IMR-90 (cell line): ENCODE measurements at places on chromosomes 7 and 10. TPM values are rescaled to one million over a fixed set of nuclear protein-coding genes. Genes with fewer than 3 reads are reported as not detected.

FGFBP3 gene
- polyA plus RNA-seq: 0.34 and 0.36 TPM in 2 replicates

MBLAC1 gene
- polyA plus RNA-seq: 1.4 and 1.6 TPM in 2 replicates

DNA sequence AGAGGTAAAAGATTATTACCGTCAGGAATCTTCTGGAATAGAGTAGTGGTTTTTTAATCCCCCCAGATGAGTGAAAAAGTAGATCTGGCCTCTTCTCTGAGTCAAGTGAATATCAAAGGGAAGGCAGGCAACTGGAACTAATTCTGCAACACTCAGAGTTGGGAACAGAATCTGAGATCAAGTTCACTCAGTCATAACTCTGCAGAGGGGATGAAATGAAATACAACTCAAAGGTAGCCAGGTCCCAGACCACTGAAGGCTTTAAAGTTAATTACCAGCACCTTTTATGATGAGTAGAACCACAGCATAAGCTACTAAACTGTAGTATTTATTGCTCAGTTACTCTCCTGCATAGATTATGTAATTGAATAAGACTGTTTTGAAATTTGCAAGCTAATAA, 455.6 kb upstream of the AKR1E2 start:
- DNase-seq: no peak

DNA sequence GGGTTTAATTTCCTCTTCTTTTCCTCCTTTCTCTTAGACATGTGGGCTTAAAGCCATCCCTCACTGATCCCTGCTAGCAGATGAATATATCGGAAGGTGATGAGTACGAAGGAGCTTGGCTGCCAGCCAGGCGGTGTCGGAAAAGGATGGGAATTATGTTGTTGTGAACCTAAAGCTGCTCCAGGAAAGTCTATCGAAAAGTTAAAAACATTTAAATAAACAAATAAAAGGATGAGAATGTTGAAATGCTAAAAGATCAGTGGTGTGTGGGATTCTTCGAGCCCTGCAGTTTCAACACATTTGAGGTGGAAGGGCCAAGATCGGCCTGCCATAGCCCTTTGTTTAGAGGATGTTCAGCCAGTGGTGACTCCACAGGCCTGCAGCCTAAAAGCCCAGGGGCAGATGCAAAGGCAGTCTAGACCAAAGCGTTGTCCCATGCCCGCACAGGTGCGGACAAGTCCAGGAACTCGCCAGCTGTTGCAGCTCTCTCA, 107.9 kb downstream of the JCAD start:
- DNase-seq: peak; percentile 74

GRCh38 chr10:26931223-26931622, 70.5 kb upstream of the ABI1 start:
- no peak for DNase-seq

DNA sequence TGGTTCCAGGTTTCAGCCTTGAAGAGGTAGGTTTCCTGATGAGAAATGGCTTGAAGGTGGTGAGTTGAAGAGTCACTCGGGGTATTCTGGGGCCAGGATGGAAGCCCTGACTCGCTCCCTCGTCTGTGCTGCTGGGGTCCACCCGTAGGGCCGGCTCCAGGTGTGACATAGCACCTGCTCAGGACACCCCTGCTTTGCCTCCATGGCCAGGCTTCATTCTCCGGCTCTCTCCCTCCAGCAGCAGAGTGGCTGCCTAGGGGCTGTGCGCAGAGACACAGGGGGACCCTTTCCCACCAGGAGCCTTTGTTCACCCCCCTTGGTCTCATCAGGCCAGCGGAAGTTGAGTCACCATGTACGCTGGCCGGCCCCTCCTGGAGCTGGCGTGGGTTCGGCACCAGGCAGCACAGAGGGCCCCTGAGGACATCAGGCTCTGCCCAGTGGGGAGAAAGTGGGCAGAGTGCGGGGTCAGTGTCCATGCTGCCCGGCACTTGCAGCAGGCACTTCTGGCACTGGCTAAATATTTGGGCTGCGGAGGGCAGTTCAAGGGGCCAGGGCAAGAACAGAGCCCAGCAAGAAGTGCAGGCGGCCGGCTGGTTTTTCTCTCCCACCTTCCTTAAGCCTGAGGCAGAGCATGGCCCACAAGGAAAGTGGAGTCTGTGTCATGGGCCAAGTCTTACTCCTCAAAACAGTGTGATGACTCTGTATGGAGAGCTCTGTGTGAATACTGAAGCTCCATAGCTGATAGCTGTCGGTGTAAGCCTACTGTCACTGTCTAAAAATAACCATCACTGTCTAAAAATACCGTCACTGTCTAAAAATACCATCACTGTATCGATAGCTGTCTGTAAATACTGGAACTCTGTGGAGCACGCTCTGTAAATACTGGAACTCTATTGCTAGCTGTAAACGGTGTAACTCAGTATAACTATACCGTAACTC, 3.7 kb upstream of the PRKAR1B start:
- peak; percentile 24 for DNase-seq

DNA sequence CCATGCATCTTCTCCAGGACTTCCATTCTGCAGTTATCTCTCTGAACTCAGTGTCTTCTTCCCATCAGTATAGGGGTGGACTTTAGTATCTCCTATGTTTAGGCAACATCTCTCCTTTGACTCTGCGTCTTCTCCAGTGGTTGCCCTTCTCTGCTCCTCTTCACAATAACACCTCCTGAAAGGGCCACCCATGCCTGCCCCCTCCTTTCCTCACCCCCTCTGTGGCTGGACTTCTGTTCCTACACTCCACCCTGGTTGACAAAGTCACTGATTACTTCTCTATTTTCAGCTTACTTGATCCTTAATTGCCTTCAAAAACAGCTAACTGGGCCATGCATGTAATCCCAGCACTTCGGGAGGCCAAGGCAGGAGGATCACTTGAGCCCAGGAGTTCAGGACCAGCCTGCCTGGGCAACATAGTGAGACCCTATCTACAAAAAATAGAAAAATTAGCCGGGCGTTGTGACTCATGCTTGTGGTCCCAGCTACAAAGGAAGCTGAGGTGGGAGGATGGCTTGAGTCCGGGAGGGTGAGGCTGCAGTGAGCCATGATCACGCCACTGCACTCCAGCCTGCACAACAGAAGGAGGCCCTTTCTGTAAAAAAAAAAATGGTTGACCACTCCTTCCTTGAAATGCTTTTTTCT, 13.7 kb downstream of the SRGN start:
- DNase-seq: peak; percentile 38

GRCh38 chr10:88150339-88150738, 286.9 kb downstream of the PTEN start:
- DNase-seq: peak; percentile 72

DNA sequence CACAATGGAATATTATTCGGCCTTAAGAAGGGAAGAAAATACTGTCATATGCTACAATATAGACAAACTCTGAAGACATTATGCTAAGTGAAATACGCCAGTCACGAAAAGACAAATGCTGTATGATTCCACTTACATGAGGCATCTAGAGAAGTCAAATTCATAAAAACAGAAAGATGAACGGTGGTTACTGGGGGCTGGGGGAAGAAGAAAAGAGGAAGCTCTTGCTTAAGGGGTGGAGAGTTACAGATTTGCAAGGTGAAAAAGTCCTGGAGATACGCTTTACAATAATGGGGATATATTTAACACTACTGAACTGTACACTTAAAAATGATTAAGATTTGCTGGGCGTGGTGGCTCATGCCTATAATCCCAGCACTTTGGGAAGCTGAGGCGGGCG, 49.0 kb downstream of the PSMC2 start:
- DNase-seq: no peak
